ENCODE measurements at places on chromosomes 2 and 18. TPM values are rescaled to one million over a fixed set of nuclear protein-coding genes. Genes with fewer than 3 reads are reported as not detected.

- no peak for DNase-seq
These were observed 395.1 kb upstream of the CDH19 start for GRCh38 chr18:66999003-66999402.

DNA sequence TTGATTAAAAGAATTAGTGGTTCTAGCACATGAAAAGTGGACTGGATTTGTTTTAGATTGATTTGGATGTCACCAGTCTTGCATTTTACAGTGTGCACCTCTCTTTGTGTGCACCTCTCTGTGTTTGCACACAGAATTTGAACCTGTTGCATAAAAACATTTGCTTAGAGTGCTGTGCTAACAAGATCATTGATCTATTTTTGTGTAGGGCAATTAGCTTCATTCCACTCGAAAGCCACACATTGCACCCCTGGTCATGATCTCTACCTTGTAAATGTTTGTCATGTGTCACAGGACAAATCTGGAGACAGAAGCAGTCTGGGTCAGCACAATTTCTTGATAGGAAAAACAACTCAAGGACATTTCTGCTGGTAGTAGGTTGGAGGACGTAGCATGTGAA is 258.7 kb upstream of the LINC00305 start:
- no peak for DNase-seq

Gene UGT1A6
- 40.2 TPM for total RNA-seq

Gene IL36G
- total RNA-seq = not detected

GRCh38 chr2:101096619-101097142 is 54.5 kb downstream of the TBC1D8 start:
- DNase-seq = no peak

- DNase-seq = no peak
These were observed 19.6 kb upstream of the TEX44 start for GRCh38 chr2:231573096-231573495.

Gene NTSR2
- total RNA-seq = not detected

DNA sequence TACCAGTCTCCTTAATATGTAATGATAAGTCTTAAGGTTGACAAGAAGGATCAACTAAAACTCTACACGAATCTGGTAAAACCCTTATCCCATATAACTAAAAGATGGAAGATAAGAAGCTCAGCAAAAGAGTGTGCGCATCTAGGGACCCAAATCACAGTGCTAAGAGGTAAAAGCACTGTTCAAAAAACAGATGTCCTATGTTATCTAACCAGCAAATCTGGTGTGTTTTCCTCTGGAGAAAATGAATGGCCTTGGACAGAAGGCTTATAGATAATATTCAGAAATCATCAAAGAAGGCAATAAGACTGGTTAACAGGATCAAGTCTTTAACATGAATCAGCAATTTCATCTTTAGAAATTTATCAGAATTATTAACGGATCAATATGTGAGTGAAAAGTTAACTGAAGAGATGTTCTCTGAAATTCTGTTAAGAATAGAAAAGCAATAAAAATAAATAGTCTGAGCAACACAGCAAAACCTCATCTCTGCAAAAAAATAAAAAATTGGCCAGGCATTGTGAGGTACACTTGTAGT is 47.1 kb downstream of the RPRD1A start:
- DNase-seq = no peak

Gene SLC23A3
- total RNA-seq = 15.2 TPM

Gene DRC1
- not detected for total RNA-seq

Gene RPRM
- total RNA-seq = not detected

DNA sequence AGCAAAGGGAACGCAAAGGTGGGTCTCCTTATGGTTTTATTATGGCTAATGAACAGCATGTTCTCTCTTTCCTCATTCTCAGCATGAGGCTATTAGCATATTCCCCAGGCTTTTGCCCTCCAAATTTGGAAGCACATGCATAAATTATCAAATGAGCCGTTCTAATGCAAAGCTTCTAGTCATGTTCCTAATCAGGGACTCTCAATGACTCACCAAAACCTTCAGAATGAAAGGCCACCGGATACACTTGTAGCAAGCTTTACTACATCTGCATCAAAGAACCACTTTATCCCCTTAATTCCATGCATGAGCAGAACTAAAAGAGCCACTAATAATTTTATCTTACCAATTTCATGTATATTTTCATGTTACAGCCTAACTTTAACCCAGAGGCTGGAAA is 310.5 kb downstream of the LRATD1 start:
- no peak for DNase-seq

DNA sequence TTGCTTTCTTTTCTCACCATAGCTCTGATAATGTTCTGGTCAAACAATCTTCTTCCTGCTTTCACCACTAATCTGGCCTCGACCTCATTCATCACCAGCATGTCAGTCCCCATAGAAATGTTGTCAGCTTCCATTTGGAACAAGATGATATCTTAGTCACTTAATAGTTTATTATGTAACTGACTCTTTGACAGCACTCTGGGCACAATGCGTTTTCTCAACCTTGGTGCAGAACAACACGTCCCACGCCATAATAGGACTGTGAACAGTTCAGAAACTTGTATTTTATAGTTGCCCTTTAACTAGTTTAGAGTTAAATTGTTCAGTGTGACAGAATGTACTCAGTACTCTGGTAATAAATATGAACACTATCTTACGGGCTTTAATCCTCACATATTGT is 106.0 kb downstream of the MC4R start:
- no peak for DNase-seq

- DNase-seq = no peak
These were observed 123.7 kb downstream of the ALPK2 start for GRCh38 chr18:58505181-58505580.

Gene IL36RN
- not detected for total RNA-seq

- no peak for DNase-seq
These were observed 745.3 kb downstream of the SATB2 start for GRCh38 chr2:198712485-198712884.

DNA sequence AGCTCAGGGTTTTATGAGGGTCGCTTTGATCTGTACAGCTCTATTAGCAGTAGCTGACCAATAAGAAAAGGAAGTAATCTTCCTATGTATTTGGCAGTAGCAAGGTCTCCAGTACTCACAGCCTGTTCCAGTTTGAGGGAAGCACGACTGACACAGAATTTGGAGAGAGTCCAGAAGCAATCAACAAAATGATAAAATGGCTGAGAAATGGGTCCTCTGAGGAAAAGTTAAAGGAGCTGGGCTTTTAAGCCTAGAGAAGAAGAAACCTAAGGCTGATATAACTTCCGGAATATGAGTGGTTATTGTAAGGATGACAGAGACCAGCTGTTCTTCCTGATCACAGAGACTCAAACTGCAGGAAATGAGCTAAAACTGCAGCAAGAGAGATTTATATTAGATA is 382.8 kb downstream of the GPD2 start:
- no peak for DNase-seq

- DNase-seq = no peak
These were observed 80.6 kb downstream of the MTCL1 start for GRCh38 chr18:8785855-8786482.

DNA sequence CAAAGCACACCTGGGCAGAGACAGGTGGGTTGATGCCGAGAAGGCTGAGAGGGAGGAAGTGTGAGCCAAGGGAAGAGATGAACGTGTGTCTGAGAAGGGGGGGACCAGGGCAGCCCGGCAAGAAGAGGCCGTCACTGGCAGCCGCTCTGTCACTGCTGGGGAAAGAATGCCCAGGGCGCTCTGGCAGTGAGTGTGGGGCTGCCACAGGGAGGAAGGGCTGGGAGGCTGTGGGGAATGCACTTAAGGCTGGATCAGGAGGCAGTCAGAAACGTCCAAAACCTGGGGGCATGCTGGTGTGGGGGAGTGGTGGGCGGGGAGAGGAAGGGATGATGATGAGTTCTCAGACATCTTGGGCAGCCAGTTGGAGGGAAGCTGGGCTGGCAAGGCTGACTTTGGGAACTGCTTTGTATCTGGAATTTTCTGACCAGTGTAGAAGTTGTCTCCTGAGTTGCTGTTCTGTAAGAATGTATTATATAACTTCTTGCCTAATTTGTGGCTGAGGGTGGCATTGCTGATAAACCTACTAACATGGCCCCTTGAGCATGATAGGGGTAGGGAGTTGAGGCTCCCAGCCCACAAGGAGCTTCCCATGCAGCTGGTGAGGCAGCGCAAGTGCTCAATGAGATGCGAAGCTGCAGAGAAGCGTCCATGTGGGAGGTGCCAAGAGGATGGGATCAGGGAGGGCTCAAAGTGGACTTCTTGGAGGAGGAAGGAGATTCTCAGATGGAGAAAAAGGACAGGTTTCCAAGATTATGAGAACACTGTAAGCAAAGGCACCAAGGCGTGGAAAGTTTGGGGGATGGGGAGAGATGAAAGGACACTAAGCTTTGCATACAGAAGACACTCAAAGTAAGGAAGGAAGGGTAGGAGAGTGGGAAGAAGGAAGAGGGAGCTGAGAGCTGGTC is 185.1 kb upstream of the HAAO start:
- no peak for DNase-seq

Gene ACAA2
- 189 TPM for total RNA-seq

DNA sequence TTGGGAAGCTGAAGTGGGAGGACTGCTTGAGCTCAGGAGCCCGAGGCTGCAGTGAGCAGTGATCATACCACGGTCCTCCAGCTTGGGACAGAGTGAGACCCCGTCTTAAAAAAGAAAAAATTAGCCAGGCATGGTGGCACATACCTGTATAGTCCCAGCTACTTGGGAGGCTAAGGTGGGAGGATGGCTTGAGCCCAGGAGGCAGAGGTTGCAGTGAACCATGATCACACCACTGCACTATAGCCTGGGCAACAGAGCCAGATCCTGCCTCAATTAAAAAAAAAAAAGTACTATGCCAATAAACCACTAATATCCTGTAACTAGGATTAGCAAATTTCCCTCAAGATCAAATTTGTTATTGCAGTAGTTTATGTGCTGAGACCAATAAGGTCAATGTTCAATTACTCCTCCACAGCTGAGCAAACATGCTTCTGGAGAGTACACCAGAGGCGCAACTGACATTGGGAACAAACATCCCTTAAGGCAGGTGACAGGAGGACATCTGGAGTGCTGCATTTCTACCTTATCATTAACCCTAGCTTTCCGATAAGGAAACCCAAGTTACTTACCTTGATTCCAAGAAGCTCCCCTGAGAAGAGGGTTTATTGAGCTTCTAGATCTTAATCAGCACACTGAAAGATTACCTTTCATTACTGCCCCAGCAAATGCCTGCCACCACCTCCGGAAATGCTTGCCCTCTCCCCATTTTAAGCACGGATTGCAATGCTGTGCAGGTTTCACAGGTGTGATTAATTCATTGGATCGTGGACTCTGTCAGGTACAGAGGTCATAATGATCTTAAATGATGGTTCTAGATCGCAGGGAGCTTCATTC is 26.2 kb downstream of the MGAT4A start:
- DNase-seq = peak; percentile 52

- no peak for DNase-seq
These were observed 29.2 kb upstream of the STK17B start for GRCh38 chr2:196200557-196200956.

Gene KCNJ13
- not detected for total RNA-seq

DNA sequence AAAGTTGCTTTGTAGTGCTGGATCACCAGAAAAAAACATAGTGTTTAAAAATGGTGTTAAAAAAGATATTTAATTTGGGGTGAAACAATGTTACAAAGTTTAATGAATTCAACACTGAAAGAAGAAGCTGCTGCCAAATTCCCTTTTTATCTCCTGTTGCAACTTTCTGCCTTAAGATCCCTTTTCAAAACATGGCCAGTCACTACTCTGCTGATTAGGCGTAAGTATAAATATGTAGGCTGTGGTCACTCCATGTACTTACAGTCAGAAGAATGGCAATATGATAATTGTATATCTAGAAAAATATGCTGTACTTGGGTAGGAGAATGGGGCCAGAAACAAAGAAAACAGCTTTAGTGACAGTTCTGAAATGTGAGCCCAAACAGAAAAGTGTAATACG is 123.5 kb upstream of the ZBTB14 start:
- DNase-seq = no peak

Gene CGREF1
- total RNA-seq = not detected

DNA sequence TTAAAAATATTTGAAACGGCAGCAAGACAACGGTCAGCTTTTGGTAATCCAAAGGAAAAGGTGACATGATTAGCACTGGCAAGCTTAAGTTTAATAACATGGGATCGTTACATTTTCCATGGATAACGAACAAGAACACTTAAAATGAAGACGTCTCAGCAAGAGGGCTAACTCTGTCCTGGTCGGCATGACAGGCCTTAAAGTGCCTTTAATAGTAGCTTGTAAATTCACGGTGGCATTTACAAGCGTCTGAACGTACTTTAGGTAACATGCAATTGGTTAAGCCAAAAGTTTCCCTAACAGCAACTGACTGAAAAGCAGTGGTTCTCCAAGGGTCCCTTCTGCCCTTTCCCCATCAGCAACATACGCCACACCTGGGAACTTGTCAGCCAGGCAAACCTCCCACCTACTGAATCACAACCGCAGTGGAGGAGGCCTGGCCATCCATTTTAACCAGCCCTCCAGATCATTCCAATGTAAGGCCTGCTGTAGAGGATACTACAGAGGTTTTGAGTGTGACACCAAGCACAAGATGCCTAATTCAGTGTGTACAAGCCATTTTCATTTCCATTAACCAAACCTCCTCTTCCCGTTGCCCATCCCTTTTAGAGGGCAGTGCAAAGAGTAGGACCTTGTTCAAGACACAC is 4.4 kb downstream of the TGFA start:
- no peak for DNase-seq

DNA sequence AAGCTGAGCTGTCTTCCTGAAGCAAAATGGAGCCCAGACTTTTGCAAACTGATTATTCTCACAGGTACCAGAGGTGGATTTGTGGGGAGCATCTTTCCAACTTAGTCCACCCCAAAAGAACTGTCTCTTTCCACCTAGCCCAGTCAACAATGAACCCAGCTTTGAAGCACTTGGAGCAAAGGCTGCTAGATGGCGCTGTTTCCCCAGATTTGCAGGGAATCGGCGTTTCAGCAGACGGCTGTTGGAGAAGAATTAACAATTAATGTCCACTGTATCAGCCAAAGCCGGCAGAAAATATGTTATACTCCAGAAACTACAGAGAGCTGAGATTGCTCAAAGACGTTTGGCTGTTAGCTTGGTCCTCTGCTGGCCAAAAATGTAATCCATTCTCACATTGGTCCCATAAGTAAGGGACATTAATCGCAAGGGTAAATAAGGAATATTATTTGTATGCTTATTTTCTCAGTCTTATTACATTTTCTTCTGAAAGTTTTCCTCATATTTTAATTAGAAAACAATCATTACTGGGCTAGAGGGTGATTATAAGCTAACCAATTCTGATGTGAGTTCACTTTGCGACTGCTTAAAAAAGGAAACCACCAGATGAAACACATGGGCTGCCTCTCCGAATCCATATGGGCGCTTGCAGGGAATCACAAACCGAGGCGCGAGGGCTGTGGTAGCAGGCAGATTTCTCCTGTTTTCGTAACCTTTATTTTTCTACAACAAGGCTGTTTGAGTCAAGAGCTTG is 423.8 kb upstream of the MEX3C start:
- DNase-seq = peak; percentile 37

GRCh38 chr18:37254236-37254754 is 311.3 kb downstream of the CELF4 start:
- no peak for DNase-seq
